ENCODE measurements at places on chromosomes 3 and 15. TPM values are rescaled to one million over a fixed set of nuclear protein-coding genes. Genes with fewer than 3 reads are reported as not detected.
A peak's percentile ranks its signal among the peaks of the same experiment; 100 is the strongest.

GRCh38 chr3:89320186-89320585 lies 212.8 kb downstream of the EPHA3 start:
- DNase-seq, result no peak

DNA sequence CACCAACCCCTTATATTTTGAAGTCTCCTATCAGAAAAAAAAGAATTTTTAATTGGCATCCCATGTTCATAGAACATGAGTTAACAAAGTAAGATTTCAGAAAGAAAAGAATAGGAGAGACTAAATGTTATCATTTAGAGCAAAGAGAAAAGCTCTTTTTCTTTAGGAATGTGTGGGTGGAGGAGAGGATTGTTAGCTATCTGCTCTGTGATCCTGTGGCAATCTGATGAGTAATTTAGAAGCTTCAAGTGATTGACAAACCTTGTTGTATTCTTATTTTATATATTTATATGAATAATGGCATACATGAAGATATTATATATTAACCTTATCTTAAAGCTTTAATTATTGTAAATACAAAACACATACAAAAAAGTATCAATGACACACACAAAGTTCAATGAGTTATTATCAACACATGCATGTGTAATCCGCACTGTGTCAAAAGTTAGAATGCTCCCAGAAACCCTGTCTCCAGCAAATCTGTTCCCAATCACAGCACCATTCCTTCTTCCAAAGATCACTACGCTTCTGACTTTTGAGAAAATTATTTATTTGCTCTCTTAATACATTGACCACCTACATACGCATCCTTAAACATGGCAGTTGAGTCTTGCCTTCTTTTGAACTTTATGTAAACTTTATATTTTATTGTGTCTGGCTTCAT lies 907.4 kb downstream of the MCTP2 start:
- no peak for DNase-seq

- peak; percentile 5 for DNase-seq
Measured at GRCh38 chr3:151562891-151563290, 102.0 kb upstream of the IGSF10 start.

DNA sequence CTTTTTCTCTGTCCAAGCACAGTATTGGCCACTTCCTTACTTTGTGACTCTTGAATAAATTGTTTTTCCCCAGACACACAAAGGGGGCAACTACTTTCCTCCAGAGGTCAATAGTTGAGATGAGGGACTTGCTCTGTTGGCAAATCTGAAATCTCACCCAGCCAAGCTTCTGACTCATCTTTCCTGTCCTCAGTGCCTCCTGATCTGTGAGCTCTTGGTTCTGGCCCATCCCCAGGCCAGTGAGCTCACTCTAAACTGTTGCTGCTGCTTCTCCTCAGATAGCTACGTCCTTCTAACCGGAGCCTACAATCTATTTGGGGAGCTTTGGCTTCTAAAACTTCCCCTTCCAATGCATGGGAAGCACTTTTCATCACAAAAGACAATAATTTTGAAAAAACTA lies 50.0 kb upstream of the NMD3 start:
- peak; percentile 60 for DNase-seq

DNA sequence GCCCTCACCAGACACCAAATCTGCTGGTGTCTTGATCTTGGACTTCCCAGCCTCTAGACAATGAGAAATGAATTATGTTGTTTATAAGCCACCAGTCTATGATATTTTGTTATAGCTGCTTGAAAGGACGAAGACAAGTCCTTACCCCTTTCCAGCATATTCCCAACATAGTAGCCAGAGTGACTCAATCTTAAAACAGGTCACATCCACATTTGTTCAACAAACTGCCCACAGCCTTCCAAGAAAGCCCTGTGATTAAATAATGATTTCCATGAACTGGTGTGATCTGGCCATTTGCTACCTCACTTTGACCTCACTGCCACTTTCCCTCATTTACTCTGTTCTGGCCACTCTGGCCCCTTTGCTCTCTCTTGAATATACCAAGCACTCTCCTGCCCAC lies 193.7 kb upstream of the CFAP20DC start:
- no peak for DNase-seq

- no peak for DNase-seq
Measured at GRCh38 chr3:13332740-13333139, 87.4 kb downstream of the NUP210 start.

GRCh38 chr3:33879540-33879939 lies 81.1 kb downstream of the PDCD6IP start:
- DNase-seq, result no peak

- DNase-seq, result no peak
Measured at GRCh38 chr3:179147514-179147872, 664 bp upstream of the PIK3CA start.

DNA sequence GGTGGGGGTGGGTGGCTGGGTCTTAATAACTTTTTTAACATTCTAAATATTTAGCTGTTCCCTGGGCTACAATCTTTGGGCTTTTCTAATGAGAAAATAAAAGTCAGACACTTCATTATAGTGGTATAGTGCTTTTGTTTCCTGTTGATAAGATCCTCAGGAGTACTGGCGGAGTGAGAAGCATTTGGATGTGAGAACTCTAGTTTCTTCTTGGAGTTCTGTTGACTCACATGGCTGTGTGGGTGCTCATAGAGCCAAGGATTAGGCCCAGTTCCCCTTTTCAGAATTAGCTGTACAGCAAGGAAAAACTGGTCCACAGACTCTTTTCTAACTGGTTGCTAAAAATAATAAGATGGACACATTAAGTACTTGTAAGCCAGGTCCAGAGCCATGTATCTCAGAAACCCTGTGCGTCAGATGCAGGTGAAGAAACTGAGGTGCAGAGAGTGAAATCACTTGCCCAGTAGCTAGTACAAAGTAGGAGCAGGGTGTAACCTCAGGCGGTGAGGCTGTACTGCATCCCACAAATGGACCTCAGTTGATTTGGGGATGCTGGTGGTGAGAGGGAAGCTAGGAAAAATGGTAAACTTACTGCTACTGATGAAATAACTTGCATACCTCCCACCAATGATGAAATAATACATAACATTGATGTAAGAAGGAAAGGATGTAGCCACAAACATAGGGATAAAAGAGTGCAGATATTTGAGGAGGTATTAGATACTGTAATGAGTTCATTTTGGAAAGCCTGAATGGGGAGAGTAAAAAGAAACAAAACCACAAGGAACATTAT lies 2.3 kb downstream of the ITPR1 start:
- no peak for DNase-seq

- peak; percentile 53 for DNase-seq
Measured at GRCh38 chr3:151431940-151432339, 28.9 kb downstream of the IGSF10 start.

DNA sequence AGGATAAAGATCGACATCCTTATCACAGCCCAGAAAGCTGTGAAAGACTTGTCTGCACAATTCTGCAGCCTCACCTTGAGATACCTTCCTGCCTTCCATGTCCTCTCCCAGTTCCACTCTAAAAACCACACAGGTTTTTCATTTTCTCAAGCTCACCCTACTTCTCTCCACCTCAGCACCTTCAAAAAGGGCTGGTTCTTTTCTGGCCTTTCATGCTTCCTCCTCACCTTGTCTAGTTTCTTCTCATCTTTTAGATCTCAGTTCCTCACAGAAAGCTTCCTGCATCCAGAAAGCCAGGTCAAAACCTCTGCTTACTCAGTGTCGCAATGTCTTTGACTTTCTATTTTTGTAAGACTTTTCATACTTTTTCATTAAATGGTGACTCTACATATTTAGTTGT lies 140.2 kb upstream of the STT3B start:
- no peak for DNase-seq

GRCh38 chr15:66433726-66434125 lies 47.0 kb downstream of the MAP2K1 start:
- no peak for DNase-seq

DNA sequence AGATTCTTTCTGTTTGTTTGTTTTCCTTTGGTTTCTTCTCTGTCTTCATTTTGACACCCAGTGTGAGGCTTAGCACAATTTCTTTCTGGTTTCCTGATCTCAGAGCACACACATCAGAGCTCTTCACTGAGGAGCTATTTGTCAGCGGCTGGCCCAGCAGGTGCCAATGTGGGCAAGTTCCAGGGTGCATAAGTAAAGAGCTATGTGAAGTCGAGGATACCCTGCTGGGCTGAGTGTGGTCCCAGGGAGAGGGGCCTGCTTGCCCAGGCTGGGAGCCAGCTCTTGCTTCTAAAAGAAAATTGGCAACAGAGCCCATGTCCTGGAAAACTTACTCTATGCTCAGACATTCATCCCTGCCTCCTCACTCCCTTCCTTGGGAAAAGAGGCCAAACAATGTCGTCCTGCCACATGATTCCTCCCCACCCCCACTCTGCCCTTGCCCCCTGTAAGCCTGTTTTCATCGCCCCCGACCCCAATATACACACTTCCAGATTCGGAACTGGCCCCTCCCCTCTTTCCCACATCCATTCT lies 101.2 kb downstream of the ST8SIA2 start:
- no peak for DNase-seq

- no peak for DNase-seq
Measured at GRCh38 chr3:181276358-181276896, 286.9 kb upstream of the DNAJC19 start.

- no peak for DNase-seq
Measured at GRCh38 chr3:58668247-58668646, 1.7 kb upstream of the FAM3D start.

DNA sequence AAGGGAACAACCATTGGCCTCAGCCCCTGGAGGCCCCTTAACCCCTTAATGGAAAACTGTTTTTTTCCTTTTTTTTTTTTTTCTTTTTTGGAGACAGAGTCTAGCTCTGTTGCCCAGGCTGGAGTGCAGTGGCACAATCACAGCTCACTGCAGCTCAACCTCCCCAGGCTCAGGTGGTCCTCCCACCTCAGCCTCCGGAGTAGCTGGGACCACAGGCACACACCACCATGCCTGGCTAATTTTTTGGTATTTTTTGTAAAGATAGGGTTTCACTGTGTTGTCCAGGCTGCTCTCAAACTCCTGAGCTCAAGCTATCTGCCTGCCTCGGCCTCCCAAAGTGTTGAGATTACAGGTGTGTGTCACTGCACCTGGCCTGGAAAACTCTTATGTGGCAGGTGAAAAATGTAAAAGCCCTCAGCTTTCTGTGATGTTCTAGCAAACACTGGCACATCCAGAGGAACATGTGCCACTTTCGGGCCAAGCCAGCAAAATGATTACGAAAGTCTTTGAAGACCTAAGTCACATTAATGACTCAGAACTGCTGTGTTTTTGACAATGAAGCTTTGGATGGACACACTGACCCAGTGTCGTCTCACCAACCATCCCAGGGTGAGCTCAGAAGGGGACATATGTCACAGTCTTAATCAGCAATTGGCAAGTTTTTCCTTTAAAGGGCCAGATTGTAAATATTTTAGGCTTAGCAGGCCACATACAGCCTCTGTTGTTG lies 189.3 kb upstream of the TPM1 start:
- DNase-seq, result peak; percentile 54

- DNase-seq, result no peak
Measured at GRCh38 chr3:117303443-117303842, 593.9 kb downstream of the TUSC7 start.

GRCh38 chr3:79367066-79367465 lies 400.7 kb downstream of the ROBO1 start:
- DNase-seq, result peak; percentile 69

DNA sequence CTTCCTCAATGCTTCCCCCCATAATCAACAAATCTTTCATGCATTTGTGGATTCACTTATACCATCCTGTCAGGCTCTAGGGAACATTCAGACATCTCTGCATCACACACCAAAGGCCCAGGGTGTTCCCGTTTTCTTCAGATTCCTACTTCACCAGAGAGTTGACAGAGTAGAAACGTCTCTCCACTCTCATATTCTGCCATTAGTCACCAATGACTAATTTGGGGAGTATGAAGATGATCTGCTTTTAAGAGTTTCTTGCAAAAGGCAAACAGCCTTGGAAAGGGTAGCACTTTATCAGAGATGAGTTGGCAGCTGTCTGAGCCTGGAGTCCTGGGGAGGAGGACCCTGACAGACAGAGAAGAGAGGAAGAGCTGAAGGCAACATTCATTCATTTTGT lies 55.8 kb upstream of the DGKG start:
- peak; percentile 93 for DNase-seq

DNA sequence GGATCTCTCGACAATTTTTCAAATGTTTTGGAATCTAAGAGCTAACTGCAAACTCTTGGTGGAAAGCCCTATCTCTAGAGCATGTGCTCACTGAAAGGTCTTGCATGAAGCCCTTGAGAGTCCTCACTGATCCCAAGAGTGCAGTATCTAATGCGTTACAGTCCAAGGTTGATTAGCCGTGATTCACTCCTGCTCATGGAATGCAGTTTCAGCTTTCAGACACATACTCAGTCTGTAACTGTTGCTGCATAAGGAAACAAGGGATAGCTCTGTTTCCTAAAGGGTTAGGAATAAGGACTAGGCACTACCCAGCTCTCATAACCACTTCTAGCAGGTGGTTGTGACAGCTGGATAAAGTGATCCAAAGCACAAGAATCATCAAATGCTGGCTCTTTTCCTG lies 687.4 kb upstream of the CFAP20DC start:
- no peak for DNase-seq

DNA sequence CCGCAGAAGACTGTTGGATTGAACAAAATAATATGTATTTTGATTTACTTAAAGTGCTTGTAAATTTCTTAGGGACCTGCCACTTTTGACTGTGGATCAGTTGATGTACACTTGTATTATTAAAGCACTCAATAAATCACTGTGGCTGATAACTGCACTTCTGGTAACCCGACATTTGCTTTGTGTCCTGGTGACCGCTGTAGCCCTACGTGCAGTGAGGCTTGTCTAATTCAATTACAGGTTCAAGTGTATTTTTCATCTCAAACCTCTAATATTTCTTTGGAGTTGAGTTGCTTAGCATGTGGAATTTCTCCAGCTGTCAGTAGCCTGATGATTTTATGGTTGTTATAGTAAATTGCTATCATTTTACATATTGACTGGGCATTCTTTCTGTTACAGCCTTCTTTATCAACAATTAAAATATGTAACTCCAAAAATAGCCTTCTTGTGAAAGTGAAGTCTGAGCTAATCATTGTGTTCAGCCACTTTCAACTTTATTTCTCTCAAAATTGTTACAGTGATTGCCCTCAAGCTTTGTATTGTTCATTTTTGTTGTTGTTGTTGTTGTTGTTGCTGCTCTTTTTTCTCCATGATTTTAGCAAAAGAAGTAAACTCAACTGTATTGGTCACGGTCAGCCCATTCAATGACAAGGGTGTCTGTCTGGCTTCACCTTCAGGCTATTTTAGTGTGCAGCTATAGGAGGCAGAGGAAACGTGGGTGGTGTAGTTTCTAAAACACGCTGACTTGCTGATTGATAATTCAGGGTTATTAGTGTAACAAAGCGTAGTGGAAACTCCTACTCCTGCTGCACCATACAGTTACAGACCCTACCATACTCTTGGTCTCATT lies 215.1 kb upstream of the UBE2E1 start:
- no peak for DNase-seq

Gene GP9
- not detected for total RNA-seq

Gene CAPN3
- 2.8 TPM for total RNA-seq

Gene MAGEF1
- 19.0 TPM for total RNA-seq

Gene NAALADL2
- total RNA-seq, result 4.8 TPM

Gene TMEM207
- total RNA-seq, result not detected

Gene CAMK2N2
- 3.7 TPM for total RNA-seq

Gene COL6A5
- total RNA-seq, result not detected

Gene MGLL
- 7.8 TPM for total RNA-seq

Gene GOLGA8R
- 2.0 TPM for total RNA-seq

Gene PLA2G4D
- total RNA-seq, result 0.19 TPM

Gene NR1I2
- total RNA-seq, result not detected

Data from mammary epithelial cell (primary cell).